ENCODE measurements at places on chromosomes 5 and 9.

- DNase-seq = peak; percentile 66
These were observed 64.0 kb downstream of the RETREG1 start for GRCh38 chr5:16552666-16553343.

DNA sequence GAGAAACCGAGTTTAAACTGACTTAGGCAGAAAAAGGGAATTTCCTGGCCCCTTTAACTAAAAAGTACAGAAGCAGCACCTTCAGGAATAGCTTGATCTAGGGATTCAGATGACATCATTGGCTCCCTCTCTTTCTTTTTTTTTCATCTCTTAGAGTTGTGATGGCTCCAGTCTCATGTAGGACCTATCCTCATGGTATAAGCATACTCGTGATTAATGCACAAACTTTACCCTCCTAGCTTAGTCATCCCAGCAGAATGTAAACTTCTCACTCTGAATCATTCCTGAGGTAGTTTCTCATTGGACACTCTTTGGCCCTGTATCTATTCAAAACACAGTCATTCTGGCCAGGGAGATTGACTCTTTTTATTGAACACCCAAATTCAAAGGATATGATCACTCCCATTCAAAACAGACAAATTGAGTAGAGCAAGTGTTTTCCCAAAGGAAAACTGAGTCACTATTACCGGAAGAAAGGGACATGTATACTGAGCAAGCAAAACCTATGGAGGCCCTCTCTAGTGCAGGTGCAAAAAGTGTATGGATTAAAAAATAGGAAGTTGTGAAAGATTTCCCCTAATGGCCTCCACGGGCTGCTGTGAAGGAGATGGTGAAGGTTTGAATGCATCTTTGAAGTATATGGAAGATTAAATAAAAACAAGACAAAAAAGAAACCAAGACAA lies 27.6 kb upstream of the SMIM23 start:
- DNase-seq = no peak

- DNase-seq = no peak
These were observed 63.6 kb downstream of the CEP120 start for GRCh38 chr5:123359454-123360200.

DNA sequence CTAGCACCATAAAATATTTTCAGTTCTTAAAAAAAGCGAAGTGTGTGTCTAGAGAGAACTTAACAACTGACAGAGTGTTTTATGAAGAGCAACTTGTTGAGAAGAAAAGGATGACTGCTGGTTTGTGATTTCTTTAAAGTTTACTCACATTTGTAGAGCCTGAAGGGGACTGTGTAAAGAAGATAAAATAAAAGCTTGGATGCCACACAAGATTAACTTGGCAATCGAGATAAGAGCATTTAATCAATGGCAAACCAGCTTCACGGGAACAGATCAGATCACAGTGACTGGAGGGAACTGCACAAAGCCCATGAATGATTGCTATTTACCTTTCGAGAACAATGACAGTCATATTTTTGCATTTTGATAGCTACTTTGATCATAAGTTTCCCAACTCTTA lies 2013.1 kb upstream of the CDH9 start:
- DNase-seq = no peak

DNA sequence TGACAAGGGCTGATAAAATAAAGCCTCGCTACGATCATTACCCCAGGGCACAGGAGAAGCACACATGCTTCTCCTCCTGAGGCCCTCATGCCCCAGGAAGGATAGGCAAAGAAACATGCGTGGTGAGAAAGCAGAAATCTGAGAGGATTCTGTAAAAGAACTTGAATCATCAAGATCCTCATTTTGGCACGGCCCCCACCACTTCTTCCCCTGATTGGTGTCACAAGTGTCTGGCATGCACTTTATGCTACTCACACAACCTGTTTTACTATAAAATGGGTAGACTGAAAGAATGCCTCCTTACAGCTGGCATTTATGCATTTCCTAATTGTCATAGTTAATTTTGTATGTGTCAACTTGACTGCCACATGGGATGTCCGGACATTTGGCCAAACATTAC lies 32.1 kb downstream of the PCA3 start:
- DNase-seq = no peak

- DNase-seq = no peak
These were observed 119.1 kb downstream of the ENC1 start for GRCh38 chr5:74521401-74521800.

GRCh38 chr5:151450605-151451004 lies 3.2 kb downstream of the SLC36A1 start:
- no peak for DNase-seq

DNA sequence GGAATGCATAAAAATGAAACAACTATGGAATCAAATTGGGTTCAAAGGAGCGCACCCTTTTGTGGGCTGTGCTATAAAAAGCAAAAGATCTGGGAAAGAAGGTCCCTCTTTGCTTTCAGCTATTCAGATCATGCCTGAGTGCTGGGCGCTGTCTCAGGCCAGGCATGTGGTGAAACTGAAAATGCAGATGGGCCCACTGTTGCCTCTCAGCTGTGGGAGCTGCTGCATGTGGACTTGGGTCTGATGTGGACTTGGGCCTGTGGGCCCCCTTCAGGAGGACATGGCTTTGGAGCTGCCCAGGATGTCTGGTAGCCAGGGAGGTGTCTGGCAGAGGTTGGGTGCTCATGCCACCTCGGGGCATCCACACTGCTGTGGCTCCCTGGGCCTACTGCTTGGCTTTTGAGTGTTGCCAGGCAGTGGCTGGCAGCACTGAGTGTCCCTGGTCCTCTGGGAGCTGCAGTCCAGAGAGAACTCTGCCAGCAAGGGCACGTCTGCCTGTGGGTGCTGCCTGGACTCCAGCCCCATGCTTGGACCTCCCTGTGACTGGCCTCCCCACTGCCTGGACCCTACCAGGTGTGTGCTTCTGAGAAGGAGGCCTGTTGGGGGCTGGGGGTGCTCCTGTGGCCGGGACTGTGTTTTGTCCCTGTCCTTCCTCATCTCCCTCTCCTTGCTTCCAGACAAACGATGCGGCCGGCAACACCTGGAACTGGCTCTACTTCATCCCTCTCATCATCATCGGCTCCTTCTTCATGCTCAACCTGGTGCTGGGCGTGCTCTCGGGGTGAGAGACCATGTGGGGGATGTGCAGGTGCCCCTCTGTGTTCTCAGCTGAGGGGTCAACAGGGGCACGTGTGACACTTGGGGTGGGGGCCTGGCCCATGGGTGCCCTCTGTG lies 74.3 kb downstream of the CACNA1B start:
- no peak for DNase-seq

DNA sequence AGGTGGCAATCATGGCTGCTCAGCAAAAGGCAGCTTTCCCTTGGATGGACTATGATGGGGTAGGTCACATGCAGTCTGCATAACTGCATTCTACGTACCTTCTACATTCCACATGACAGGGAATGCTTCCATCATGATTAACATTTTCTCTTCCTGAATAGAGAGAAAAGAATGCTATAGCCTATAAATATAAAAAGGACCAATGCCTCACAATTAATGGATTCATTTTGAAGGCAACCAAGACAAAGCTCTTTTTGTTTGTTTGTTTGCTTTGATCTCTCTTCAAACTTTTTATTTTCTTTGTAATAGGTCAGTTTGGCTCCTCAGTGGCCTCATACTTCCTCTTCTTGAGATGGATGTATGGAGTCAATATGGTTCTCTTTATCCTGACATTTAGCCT lies 201.3 kb downstream of the ALDH1A1 start:
- no peak for DNase-seq

DNA sequence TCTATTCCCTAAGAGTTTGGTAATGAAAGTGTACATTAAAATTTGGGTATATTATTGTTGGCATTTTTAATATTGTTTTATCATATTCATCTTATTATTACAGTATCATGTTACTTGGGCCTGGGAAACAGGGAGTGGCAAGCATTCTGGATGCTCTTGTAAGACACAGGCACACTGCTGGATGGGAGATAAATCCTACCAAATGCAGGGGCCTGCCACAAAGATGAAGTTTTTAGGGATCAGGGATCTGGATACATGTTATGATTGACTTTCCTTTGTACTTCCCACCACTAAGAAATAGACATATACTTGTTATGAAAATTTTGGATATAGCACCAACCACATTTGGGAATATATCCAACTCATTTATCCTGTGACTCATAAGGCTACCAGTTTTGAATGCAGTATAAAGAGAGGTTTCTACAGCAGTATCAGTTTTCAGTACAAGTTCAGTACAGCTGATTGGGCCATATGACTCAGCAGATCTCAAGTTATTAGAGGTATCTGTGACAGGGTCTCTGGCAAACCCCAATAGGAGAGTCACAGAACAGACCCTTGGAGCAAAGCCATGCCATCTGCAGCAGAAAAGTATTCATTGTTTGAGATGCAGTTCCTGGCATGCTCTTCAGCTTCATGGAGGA lies 360.1 kb downstream of the DMAC1 start:
- no peak for DNase-seq

GRCh38 chr5:140338908-140339307 lies 7.5 kb downstream of the HBEGF start:
- DNase-seq = no peak

- DNase-seq = no peak
These were observed 532.7 kb upstream of the DMAC1 start for GRCh38 chr9:8332331-8332650.

DNA sequence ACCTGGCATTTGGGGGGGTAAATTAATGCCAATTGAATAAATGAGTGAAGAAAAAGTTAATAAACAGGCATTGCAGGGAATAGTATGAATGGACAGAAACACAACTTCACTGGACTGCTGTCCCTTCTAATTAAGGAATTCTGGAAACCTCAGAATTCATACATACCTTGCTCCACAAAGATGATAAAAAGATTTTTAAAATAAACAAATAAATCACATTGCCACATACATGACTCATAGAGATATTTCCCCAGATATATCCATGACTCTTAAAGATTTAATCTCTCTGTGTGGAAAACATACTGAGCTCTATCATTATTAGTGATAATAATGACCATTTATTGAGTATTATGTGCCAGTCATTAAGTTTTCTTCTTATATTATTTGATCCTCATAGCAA lies 469.0 kb upstream of the MEF2C start:
- DNase-seq = no peak

- DNase-seq = no peak
These were observed 105.1 kb downstream of the DEPDC1B start for GRCh38 chr5:60594715-60595477.

- no peak for DNase-seq
These were observed 30.8 kb downstream of the CETN3 start for GRCh38 chr5:90378752-90379151.

DNA sequence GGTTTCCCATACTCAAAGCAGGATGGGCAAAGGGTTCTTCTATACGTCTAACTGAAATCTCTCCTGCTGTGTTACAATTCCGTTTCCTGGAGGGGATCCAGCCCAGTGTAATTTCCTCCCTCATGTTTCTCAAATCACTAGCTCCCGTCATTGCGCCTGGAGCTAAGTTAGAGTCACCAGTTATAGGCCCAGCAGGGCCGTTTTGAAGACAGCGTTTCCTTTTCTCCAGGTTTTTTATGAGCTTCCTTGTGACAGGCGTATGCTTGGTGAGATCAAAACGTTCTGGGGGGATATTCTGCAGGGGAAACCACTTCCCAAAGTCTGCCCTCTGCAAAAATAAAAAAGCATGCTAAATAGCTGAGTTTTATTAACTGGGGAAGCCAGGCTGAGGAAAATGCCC lies 53.0 kb upstream of the WWC1 start:
- no peak for DNase-seq

DNA sequence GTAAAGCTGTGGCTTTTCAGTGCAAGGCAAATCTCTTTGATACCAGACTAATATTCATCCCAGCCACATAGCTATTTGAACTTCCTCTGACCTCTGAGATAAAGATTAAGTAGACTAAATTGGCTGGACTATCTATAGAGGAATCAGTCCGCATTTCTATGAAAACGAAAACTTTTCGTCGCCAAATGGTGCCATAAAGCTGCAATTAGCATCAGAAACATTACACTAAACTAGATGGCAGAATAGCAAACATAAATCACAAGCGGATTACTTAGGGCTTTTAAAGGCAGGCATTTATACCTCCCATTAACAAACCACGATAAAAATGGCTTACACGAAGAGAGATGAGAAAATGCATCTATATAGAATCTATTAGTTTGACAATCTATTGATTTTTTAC lies 1009.7 kb upstream of the CDH6 start:
- DNase-seq = no peak

- no peak for DNase-seq
These were observed 68.6 kb downstream of the LRRC70 start for GRCh38 chr5:62647241-62647640.

DNA sequence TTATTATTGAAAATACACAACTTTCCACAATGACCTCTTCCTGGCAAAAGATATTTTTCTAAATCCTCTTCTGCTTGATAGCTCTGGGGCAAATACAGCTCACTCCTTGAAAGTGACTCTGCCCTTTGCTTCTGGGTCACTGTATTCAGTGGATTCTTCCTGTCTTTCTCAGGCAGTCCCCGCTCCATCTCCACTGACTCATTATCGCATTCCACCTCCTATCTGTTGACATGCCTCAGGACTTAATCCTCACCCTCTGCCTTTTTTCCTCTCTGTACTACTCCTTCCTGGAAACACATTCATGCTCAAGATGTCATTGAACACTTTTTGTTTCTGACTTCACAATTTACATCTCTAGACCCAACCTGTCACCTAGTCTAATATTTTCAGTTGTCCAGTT lies 8.4 kb upstream of the RGS7BP start:
- DNase-seq = no peak

- DNase-seq = no peak
These were observed 41.0 kb upstream of the ANGPTL2 start for GRCh38 chr9:127163409-127163808.

GRCh38 chr5:124000538-124000937 lies 488.6 kb downstream of the CSNK1G3 start:
- DNase-seq = no peak

DNA sequence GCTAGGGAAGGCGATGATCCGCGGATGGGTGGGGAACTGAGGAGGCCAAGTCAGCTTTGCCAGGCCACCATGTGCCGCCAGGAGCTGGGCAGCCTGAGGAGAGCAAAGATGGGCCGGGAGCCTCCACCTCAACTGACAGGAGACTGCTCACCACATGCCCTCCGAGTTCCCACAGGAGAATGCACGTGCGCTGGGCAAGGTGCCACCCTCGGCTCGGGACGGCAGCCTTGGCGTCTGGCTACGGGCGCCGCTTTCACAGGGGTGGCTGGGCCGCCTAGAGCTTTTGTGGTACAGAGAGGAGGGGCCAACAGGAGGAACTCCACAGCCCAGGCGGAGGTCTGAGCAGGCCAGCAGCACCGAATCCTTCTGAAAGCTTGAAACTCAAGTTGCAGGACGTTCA lies 5.3 kb upstream of the TBC1D9B start:
- DNase-seq = no peak

- no peak for DNase-seq
These were observed 292.9 kb downstream of the NSG2 start for GRCh38 chr5:174338185-174339010.
